Fibroblast of skin of right biceps (primary cell): ENCODE measurements at places on chromosomes 3 and 15.

- DNase-seq: peak; percentile 41
These were observed 534.6 kb upstream of the ATP11B start for GRCh38 chr3:182258538-182259177.

DNA sequence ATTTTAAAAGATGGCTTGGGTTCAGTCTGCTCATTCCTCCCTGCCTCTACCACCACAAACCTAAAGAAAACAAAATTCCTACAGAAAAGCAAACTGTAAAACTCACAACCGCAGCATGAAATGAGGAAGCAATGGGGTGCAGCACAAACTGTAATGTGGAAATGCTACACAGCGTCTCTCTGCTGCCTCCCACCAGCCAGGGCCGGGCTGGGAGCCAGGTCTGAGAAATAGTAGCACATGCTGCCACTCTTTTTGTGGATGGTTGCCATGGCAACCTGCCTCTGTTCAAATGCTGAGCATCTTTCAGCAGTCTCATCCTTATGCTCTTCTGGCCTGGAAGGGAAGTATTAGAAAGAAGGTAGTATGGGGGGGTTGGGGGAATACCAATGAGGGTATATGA is 55.4 kb downstream of the EOMES start:
- peak; percentile 88 for DNase-seq

DNA sequence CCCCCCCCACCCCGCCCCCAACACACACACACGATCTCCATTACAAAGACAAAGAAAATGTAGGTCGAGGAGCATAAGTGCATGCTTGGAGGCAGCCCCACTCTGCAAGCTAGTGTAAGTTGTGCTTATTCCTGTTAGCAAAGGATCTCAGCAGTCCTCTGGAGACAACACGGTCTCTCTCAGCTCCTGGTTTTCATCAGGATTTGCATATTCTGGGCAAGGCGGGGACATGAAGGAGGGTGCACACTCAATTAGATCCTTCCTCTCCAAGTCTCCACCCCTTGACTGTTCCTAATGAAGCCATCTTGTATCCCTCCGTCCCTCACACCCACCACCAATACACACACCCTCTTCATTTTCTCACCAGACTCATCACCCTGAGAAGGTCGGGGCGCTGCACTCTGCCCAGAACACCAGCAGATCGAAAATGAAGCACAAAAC is 63.8 kb downstream of the MRPL46 start:
- DNase-seq: peak; percentile 32

DNA sequence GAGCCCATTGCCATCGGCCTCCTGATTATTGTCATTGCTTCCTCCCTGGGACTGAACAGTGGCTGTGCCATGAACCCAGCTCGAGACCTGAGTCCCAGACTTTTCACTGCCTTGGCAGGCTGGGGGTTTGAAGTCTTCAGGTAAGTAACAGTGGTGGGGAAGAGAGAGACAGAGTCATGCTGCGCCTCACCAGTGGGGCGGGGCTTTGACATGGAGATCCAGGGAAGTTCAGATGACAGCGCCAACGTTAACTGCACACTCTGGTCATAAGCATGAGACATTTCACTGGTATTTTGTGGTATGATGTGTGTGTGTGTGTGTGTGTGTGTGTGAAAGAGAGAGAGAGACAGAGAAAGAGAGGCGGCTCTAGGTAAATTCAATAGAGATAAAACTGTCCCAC is 41.0 kb downstream of the AQP9 start:
- DNase-seq: peak; percentile 65

- DNase-seq: no peak
These were observed 106.8 kb downstream of the BBX start for GRCh38 chr3:107629566-107629965.

- DNase-seq: peak; percentile 48
These were observed 163.7 kb upstream of the LRTM1 start for GRCh38 chr3:55091381-55092225.

DNA sequence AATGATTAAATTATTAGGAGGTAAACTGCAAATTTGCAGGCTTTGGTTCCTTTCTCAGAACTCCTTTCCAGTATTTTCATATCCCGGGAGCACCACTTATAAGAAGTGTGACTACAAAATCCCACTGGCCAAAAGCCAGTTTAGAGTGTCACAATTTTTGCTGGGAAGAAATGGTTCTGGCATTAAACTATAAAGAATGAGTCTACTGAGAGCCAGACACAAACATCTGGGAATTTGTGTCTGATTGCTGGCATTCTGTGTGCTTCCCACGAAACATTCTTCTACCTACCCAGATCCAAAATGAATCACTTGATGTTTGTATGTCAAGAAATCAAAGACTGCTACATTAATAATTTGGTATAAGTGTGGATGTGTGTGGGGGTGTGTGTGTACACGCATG is 82.8 kb downstream of the DUT start:
- peak; percentile 89 for DNase-seq

- DNase-seq: no peak
These were observed 5.9 kb downstream of the KY start for GRCh38 chr3:134644731-134645514.

- DNase-seq: no peak
These were observed 1.2 kb downstream of the ROBO2 start for GRCh38 chr3:77040926-77041722.

DNA sequence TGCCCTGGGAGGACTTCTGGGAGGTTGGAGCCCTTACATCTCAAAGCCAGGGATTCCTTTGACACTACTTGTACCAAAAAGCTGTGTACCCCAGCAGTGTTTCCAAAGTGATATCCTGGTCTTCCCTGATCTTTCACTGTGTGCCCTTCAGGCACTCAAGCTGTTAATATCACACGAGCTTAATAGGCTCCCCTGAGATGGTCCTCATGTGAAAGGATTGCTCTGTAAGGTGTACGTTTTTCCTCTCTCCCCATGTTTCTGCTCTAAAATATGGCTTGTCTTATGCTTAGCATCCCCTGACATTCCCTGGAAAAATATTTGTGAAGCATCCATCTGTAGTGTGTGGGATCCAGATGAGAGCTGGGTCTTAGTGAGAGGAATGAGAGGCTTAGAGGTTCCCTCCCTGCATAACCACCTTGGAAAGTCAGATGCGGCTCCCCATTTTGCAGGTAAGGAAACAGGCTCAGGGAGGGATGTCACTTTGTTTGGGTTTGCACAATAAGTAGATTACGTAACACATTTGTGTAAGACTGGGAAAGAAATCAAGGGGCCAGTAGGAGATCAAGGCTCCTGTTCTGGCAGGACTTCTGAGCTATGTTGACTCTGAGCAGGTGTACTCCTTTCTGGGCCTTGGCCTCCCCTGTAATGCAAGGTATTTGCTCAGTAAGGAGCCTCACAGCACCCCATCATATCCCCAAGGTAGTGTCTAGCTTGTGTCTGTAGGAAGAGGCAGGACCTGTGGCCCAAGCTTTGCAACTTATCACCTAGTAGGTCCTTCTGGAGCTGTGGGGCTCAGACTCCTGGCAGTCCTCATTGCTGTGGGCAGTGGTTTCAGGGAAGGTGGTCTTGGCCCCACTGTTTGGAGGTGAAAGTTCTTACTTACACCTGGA is 667 bp upstream of the ACOX2 start:
- no peak for DNase-seq

- DNase-seq: no peak
These were observed 54.7 kb upstream of the TAMM41 start for GRCh38 chr3:11901286-11901875.
